ENCODE measurements at places on chromosomes 6 and 20.

- no peak for DNase-seq
Measured at GRCh38 chr6:159075506-159076228, 30.9 kb upstream of the TAGAP start.

GRCh38 chr20:38804682-38805501 lies 605 bp upstream of the PPP1R16B start:
- DNase-seq, result peak; percentile 99

DNA sequence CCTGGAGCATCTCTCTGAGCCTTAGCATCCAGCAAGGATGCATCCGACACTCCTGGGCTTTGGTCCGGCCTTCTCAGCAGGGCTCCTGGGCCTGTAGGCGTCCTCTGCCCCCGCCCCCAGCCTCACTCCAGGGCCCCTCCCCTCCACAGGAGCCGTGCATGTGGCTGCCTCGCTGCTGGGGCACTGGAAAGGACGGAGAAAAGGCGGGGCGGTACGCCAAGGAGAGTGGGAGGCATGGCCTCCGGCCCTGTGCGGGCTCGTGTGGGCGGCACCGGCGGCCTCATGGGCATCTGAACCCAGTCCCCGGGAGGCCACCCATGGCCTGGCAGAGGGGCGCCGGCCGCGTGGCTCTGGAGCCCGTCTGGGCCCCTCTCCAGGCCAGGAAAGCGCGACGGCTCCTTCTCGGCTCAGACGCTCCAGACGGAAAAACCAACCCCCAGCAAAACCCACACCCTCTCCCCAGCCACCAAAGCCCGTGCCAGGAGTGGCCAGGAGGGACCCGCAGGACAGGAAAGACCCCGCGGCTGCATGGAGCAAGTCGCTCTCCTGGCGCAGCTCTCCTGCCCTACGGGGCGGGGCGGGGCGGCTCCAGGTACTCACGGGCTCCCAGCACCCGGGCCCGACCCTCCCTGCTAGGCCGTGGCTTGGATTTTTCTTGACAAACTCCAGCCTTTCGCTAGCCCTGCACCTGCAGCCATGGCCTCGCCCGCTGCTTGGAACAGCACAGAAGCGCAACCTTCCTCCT lies 419.9 kb downstream of the QKI start:
- no peak for DNase-seq

DNA sequence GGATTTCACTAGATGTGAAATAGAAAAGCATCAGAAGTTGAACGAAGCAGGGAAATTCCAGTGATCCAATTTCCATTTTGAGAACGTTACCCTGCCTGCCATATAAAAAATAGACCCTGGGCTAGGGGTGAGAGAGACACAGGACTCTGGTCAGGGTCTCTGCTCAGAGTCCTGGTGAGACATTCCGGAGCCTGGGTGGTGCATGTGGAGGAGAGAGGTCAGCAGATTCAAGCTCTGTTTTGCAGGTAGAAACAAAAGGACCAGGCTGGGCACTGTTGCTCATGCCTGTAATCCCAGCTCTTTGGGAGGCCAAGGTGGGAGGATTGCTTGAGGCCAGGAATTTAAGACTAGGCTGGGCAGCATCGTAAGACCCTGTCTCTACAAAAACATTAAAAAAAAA lies 17.9 kb downstream of the PKIG start:
- DNase-seq, result no peak

Data from hematopoietic multipotent progenitor cell (in vitro differentiated cells).